ENCODE measurements at places on chromosomes 12 and 14.

DNA sequence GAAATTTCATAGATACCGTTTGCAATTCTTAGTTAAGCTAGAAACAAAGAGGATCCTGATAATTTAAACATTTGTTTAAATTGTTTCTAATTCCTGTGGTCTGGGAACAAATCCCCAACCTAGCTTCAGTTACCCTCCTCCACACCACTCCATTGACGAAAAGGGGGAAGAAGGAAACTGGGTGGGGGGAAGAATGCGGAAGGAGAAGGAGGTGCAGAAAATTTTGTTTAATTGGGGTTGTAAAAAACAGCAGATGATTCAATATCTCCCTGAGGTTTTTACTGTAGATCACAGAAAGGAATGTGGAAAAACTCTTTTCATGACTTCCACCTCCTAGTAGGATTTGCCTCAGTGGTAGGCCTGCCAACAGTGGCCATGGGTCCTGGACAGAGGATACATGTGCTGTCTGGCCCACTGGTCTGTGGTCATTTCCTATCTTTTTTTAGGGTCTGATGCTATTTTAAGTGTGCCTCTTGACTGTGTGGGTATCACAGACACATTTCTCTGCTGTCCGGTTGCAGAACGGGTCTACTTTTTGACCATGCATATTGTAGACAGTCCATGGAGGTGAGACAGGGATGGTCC is 122.9 kb upstream of the PCED1B start:
- no peak for DNase-seq

DNA sequence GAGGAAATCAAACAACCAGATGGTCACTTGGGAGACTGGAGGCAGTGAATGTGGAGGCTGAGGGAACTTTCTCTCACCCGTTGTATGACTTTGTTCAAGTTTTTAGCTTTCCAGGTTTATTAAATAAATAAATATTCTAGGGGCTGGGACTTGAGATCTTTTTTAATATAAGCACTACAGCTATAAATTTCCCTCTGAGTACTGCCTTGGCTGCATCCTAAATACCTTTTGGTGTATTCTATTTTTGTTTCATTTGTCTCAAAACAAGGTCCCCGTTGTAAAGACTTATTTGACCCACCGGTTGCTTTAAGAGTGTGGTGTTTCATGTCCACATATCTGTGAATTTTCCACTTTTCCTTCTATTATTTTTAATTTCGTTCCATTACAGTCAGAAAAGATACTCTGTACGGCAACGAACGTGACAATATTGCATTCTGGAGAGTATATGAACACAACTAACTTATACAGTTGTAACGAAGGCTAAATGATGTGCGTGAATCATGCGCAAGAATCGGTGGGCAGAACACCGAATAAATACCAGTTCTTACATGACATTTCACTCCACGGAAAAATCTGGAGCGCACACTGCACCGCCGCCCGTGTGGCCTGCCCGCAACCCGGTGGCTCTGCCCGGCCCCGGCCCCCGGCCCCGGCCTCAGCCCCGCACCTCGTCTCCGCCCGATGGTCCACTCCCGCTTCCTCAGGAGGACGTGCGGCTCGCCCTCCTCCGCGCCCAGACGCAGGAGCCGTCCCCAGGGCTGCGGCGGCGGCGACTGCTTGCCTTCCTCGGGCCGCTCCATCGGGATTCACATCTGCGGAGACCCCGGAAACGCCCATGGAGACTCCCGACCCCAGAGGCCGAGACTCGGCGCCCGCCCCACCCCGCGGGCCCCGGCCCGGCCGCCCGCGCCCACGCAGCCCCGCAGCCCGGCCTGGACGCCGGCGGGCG is 602 bp downstream of the CHFR start:
- DNase-seq: no peak

DNA sequence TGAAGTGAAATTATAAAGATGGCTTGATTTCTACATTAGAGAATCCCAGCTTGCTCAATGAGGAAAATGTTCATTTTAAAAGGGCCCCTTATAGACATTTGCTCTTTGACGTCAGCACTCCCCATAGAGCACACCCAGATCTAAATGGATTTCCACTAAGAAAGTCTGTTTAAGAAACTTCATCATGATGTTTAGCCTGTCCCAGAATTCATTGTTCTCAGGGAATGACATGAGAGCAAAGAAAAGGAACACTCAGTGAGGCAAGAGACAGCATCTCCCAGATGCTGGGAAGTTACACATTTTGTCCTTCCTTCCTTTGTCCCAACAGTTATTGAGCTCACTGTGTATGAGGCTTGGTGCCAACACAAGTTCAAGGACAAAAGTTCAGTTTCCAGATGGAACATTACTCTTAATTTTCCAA is 4.9 kb downstream of the PHLDA1 start:
- DNase-seq: no peak

- DNase-seq: no peak
Observed at GRCh38 chr12:43444940-43445564, 107.0 kb downstream of the ADAMTS20 start.

DNA sequence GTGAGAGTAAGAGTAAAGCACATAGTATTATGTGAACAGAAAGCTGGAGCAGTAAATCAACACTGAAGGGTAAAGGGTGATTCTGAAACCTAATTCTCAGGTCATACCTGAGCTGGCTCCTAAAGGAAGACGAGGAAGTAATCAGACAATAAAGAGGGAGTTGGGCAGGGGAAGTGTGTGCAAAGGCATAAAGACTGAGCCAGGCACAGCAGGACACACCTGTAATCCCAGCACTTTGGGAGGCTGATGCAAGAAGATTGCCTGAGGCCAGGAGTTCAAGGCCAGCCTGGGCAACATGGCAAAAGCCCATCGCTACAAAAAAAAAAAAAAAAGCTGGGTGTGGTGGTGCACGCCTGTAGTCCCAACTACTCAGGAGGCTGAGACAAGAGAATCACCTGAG is 9.6 kb downstream of the ARF3 start:
- DNase-seq: no peak

- DNase-seq: no peak
Observed at GRCh38 chr12:84375449-84376170, 537.0 kb downstream of the SLC6A15 start.

DNA sequence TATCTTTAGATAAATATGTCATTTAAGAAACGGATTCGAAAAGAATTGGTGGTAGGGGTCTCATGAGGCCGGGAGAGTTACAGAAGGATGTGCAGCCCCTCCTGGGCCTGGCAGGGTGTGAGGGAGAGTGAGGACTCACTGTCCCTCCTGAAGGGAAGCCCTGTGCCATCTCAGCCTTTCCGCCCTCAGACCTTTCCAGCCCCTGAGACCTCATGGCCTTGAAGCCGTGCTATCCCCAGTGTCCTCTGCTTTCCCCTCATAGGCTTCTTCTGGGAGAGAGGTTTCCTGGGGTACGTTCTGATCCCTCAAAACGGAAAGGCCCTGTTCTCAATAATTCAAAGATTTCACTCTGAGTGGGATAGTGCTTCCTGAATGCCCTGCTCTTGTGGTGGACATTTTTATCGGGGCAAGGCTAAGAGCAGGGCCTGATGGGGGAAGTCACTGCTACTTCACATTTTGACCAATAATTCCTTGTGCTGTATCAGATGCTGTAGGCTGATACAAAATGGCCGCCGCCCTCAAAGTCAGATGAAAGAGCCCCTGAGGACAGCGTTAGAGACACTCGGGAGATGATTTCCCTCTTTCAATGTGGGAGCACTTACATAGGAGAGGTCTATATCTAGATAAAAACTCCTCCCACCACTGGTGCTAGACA is 1.3 kb downstream of the CD4 start:
- DNase-seq: no peak

DNA sequence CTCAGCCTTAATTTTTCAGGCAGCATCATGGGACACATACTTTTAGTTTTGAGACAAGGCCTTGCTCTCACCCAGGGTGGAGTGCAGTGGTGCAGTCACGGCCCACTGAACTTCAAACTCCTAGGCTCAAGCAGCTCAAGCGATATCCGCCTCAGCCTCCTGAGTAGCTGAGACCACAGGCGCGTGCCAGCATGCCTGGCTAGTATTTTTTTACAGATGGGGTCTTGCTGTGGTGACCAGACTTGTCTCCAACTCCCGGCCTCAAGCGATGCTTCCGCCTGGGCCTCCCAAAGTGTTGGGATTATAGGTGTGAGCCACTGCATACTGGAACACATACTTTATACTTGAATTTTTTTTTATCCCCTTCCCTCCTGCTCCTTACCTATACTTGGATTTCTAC is 2.8 kb downstream of the RDH5 start:
- no peak for DNase-seq

DNA sequence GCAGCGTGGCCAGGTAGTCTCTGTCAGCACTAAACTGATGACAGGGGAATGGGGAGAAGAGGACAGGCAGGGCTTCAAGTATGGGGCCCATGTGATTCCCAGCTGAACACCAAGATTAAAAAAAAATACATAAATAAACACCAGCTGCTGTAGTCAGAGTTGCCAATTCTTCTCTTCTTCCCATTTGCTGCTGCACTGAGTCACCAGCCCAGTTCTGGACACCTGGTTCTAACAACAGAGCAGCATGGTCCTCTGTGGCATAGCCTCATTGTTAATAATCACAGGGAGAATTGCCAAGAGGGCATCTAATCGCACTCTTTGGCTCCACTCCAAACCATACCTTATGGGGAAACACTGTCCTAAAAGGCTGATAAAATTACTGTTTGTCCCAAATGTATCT is 15.1 kb downstream of the PPM1H start:
- DNase-seq: no peak

DNA sequence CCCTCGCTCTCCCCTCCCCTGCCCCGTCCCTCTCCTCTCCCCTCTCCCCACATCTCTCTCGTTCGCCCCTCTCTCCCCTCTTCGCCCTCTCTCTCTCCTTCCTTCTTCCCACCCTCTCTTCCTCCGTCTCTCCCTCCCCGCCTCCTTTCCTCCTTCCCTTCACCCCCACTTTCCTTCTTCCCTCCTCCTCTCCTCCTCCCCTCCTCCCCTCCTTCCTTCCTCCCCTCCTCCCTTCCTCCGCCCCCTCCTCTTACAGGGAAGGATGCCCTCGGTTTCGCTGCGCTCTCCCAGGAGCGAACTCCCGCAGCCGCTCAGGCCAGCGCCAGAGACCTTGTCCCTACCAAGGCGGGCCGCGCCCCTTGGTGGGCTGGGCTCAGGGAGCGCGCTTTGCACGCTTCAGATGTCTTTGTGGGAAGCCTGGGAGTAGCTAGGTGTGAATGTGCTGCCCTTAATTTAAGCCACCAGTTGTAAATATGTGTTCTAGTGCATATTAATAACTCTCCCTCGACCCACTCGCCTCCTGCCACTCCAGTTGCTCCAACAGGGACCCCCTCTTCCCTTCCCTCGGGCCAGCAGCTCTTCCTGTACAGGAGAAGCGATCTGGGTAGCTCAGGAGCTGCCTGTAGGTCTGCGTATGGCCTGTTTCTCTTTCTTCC is 13.3 kb upstream of the MAP3K9 start:
- no peak for DNase-seq

DNA sequence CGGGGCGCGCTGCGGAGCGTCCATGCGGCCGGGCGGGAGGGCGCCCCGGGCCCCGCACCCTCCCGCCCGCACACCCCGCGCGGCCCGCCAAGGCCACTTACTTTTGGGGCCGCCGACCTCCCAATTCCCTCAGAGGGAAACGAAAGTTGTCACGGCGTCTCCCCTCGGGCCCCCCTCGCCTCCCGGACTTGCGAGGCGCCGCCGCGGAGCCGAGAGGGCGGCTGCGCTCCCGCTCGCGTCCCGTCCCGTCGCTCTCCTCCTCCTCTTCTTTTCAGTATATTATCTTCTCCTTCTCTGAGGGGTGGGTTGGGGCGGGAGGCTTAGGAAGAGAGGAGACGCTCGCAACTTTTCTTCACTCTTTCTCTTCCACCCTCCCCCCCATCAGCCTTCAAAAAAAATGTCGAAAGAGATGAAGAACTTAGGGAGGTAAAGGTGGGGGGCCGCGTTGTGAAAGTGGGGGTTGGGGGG is 613 bp downstream of the DUSP16 start:
- DNase-seq: no peak

DNA sequence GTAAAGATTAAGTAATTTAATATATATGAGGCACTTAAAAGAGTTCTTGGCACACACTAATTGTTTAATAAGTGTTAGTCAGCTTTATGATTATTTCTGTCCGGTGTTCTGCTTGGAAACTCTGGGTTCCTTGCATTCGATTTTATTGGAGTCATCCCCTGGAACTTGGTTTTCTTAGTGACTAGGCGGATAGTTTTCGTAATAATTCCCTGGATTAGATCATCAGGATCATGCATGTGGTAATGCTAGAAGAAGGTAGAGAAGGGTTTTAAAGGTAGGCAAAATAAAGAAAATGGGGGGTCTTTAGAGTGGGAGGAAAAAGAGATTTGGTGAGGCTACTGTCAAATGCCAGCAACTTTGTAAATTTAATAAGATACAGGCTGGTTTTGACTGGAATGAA is 88.4 kb downstream of the MYF5 start:
- DNase-seq: no peak

GRCh38 chr12:119176267-119177055 is 2.3 kb upstream of the HSPB8 start:
- no peak for DNase-seq

GRCh38 chr12:5027046-5027821 is 16.4 kb upstream of the KCNA5 start:
- DNase-seq: no peak
